ELR (cell line): ENCODE measurements at places on chromosomes 1 and 21.
A peak's percentile ranks its signal among the peaks of the same experiment; 100 is the strongest.

DNA sequence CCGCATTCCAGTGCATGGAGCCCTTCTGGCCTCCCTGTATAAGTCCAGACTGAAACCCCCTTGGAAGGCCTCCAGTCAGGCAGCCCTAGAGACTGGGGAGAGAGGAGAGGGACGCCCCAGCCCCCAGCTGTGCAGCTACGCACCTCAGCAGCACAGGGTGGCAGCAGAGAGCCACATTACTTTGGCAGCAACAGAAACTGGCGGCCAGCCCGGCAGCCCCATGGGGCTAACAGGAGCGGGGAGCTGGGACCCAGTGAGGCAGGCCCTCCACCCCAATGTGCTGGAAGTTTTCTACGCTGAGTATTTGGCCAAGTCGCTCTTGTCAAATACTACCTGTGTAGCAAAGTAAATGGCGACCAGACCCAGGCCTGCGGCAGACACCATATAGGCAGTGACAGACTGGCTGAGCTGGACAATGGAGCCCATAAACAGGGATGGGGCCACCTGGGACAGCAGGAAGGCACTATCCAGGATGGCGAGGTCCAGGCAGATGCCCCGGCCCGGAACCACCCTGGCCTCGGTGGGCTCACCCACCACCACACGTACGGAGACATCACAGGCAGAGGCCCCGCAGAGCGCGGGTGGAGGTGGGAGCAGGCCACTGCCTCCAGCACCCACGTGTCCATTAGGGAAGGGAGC lies 21.2 kb downstream of the SLC45A3 start:
- DNase-seq, result peak; percentile 75

DNA sequence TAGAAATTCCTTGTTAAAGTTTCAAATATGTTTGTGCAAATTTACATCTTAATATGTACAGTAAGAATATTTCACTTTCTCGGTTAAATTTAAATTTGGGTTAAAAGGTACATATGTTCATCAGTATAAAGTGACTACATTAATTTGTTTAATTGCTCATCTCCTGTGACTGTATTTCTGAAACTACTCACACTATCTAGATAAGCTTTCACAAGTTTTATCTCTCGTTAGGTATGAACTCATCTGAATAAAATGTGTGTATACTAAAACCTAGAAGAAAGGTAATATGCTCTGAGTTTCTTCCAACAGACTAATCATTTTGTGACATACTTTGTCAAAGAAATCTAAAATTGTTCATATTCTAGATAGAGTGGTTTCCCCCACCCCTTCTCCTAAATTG lies 150.7 kb downstream of the PATJ start:
- DNase-seq, result no peak

DNA sequence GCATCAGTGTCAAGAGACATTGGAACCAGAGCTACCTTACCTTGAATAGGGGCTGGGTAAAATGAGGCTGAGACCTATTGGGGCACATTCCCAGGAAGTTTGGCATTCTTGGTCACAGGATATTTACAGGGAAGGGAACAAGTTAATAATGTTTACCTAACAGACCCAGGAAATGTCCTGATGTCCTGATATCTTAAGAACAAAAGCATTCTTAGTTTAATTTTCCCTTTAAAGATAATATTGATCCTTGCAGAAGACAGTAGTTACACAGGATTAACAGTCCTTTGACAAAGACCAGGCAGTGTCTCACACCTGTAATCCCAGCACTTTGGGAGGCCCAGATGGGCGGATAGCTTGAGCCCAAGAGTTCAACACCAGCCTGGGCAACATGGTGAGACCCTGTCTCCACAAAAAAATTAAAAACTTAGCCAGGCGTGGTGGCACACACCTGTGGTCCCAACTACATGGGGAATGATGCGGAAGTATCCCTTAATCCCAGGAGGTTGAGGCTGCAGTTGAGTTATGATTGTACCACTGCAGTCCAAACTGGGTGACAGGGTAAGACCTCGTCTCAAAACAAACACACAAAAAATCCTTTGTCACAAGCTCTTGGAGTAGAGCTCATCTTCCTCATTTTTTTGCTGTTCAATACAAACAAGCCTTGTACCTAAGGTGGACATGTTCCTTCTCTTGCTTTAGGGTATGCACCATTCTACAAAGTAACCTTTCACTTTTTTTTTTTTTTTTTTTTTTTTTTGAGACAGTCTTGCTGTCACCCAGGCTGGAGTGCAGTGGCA lies 1.3 kb upstream of the TOMM20 start:
- DNase-seq, result no peak

GRCh38 chr1:156550346-156550745 lies 22.0 kb downstream of the IQGAP3 start:
- DNase-seq, result no peak

DNA sequence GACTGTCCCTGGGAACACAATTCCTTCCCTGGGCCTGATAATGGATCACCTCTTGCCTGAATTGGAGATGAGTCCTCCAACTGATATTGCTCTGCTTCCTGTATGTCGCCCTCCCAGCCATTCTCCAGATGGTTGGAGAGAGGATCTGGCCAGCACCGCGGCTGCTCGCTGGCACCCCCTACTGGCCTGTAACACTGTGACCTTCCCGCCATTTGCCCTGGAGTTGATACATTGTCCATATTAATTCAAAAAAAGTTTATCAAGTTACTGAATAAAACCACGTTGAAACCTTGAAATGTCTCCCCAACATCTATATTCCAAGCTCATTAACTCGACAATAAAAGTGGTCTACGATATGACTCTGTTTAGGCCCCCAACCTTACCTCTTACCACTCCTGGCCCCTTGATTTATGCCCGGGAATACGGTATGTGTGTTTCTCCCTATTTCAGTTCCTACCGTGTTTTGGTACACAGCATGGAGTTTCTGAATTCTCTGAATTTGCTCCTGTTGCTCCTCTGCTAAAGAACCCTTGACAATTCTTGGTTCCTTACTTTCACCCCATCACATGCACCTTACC lies 241.8 kb upstream of the KIAA0040 start:
- DNase-seq, result no peak

- no peak for DNase-seq
Observed at GRCh38 chr1:177744906-177745305, 225.0 kb downstream of the SEC16B start.

DNA sequence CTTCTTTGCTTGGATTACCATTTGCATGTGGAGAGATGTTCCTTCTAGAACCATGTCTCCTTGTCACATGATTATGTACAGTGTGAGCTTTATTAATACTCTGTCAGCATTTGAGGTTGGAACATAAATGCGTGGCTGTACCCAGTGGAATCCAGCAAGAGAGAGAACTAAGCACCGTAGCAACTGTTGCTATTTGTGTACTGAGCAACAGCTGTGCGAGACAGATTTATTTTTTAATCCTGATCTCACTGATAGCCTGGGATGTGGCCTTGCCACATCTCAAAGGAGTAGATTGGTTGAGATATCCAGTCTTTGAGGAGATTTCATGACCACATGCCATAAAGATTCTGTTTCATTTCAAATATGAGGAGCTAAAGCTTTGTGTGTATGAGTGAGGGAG lies 43.4 kb downstream of the KIF1B start:
- DNase-seq, result peak; percentile 23

GRCh38 chr1:22133247-22133930 lies 9.5 kb downstream of the WNT4 start:
- no peak for DNase-seq

DNA sequence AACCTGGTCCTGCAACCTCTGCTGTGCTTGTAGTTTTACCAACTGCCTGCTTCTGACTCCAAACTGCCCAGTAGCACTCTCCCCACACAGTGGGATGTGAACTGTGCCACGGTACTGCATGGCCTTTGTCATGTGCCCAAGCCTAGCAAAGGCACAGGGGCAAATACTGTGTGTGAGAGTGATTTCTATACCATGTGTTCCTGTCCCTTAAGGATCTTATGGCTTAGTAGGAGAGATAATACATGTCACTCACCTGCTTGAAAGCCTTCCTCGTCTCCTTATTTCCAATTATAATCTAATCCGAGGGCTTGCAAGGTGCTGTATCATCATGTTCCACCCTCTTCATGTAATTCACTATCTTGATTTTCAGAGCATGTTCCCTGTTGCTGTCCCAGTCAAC lies 51.3 kb downstream of the UBE4B start:
- DNase-seq, result no peak

DNA sequence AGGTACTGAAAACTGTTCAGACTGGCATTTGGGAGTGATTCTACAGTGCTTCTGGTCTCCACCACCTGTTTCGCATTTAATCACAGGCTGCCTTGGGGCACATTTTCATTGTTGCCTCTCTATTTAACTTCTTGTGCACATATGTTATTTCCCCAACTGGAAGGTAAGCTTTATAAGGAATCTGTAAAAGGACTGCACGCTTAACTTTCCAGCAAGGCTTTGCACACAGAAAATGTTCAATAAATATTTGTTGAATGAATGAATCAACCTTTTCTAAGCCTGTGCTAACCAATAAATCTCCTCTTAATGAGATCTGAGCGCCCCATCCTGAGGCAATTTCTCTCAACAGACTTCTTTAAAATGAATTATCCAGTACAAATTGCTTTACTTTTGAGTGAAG lies 84.3 kb upstream of the ARHGAP29 start:
- no peak for DNase-seq

- DNase-seq, result peak; percentile 12
Observed at GRCh38 chr1:18299441-18300338, 181.0 kb upstream of the KLHDC7A start.
